Esophagus muscularis mucosa (tissue), 4 donors: ENCODE measurements at places on chromosomes 11 and 22. TPM values are rescaled to one million over a fixed set of nuclear protein-coding genes. Genes with fewer than 3 reads are reported as not detected.

- H3K4me1 ChIP-seq: peaks cover 80% of the 10 kb centered on the region
- DNase-seq: no peak
- peak overlapping the region; percentile 21 for H3K27ac ChIP-seq
- H3K27me3 ChIP-seq: no peaks in the 10 kb centered on the region
Measured at GRCh38 chr11:61976420-61976800, 9.0 kb upstream of the FTH1 start.

DNA sequence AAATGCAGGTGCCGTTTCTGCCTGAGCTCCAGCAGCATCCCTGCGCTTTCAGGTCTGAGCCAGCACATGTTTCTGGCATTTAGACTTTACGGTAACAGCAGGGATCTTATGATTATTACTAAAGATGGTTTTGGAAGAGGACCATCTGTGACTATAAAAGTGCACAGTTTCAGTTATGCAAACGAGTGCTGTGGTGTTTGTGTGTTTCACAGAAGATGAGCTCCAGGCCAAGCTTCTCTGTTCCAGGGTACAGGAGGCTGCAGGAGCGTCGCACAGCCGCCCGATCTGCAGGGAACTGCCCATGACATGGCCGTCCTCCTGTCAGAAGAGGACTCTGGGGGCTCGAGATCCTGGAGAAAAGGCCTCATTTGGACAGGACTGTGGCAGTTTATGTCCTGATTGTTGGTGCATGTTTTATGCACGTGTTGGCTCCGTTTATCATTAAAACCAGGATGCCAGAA, 297.3 kb downstream of the TBC1D22A start:
- no peaks in the 10 kb centered on the region for H3K4me1 ChIP-seq
- no peak overlapping the region for H3K4me3 ChIP-seq
- H3K27me3 ChIP-seq: no peaks in the 10 kb centered on the region
- no peak for DNase-seq
- H3K27ac ChIP-seq: no peak overlapping the region

DNA sequence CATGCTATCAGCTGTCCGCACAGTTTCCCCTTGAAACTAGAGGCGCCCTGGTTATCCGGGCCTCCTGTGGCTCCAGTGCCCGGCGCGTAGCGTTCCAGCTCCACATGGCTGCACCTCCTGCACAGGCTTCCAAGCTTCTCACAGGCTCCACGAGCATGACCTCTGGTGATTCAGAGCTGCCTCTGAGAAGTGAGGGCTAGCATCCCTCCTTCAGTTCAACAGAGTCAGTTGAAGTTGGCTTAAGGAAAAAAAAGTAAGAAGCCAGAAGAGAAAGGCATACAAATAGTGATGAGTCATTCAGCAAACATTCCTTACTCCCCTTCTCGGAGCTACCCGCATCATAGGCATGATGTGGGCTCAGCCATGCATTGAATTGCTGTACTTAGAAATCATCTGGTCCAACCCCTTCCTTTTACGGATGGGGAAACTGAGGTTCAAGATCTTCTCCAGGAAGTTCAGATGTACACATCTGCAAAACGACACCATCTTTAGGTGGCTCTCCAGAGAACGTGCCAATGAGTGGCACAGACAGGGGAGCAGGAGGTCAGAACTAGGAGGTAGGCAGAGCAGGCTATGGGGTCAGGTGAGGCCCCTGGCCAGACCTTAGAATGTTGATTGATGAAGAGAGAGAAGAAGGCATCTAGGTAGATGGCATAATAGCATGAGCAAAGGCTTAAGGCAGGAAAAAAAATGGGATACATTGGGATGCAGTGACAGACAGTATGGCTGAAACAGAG, 216.3 kb upstream of the TBCEL start:
- no peaks in the 10 kb centered on the region for H3K36me3 ChIP-seq
- no peaks in the 10 kb centered on the region for H3K27me3 ChIP-seq
- no peak overlapping the region for H3K27ac ChIP-seq
- no peaks in the 10 kb centered on the region for H3K4me1 ChIP-seq
- DNase-seq: no peak
- no peak overlapping the region for H3K4me3 ChIP-seq

DNA sequence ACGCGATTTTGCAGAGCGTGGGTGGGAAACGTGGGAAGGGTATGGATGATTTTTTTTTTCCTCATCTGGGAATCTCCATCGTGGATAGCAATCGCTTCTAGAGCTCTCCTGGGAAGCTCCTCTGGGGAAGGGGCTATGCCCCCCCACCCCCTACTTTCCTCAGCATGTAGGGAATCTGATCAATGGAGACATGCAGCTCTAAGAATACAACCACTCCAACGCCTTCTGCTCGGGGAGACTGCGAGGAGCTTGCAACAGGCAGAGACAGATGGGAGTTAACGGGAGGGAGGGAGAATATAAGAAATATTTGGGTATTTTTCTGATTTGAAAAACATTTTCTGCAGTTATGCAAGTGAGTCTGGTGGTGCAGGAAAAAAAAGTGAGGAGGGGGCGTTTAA, 104.6 kb upstream of the HSD17B12 start:
- H3K27me3 ChIP-seq: peaks cover 82% of the 10 kb centered on the region
- H3K4me1 ChIP-seq: peaks cover 54% of the 10 kb centered on the region
- DNase-seq: no peak
- no peak overlapping the region for H3K27ac ChIP-seq
- H3K4me3 ChIP-seq: peak overlapping the region; percentile 36
- no peaks in the 10 kb centered on the region for H3K36me3 ChIP-seq

GRCh38 chr11:9756878-9757277, 93.0 kb downstream of the SWAP70 start:
- peaks cover 52% of the 10 kb centered on the region for H3K4me1 ChIP-seq
- H3K4me3 ChIP-seq: no peak overlapping the region
- no peaks in the 10 kb centered on the region for H3K27me3 ChIP-seq
- DNase-seq: no peak

GRCh38 chr22:17773606-17774205, 563 bp downstream of the BID start:
- peak overlapping the region; percentile 87 for H3K4me3 ChIP-seq
- no peak for DNase-seq
- H3K27me3 ChIP-seq: peaks cover 4% of the 10 kb centered on the region
- H3K27ac ChIP-seq: peak overlapping the region; percentile 43
- H3K4me1 ChIP-seq: peaks cover 10% of the 10 kb centered on the region

- H3K27ac ChIP-seq: peak overlapping the region; percentile 41
- no peak for DNase-seq
- H3K36me3 ChIP-seq: no peaks in the 10 kb centered on the region
- peaks cover 49% of the 10 kb centered on the region for H3K4me1 ChIP-seq
- H3K4me3 ChIP-seq: no peak overlapping the region
- H3K27me3 ChIP-seq: no peaks in the 10 kb centered on the region
Measured at GRCh38 chr22:32761251-32761903, 40.1 kb upstream of the TIMP3 start.

DNA sequence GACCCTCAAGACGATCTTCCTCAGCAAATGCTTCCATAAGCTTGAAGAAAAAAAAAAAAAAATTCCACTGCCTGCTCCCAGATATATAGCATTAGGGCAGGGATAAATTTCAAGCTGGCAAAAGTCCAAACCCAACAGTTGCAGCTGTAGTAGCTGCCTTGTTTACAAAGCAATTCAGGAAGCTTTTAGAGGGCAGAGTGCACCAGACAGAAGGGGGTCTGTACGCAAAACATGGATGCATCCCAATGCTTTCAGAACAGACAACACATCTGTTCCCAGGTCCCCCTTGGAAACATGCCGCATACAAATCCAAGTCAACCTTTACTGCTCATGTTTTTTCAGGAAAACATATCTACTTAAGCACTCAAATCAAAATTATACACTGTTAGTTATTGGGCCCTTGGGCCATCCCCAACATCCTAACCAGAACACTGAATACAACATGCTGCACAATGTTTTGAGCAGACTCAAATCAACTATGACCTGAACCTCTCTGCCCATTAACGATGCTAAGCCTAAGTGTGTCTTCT, 94.5 kb downstream of the CADM1 start:
- no peak for DNase-seq
- peaks cover 22% of the 10 kb centered on the region for H3K4me1 ChIP-seq
- H3K4me3 ChIP-seq: no peak overlapping the region

GRCh38 chr11:63179432-63180041, 35.5 kb upstream of the SLC22A24 start:
- no peaks in the 10 kb centered on the region for H3K27me3 ChIP-seq
- no peaks in the 10 kb centered on the region for H3K36me3 ChIP-seq
- no peaks in the 10 kb centered on the region for H3K4me1 ChIP-seq

- H3K4me3 ChIP-seq: peak overlapping the region; percentile 82
- peaks cover 32% of the 10 kb centered on the region for H3K4me1 ChIP-seq
- H3K27me3 ChIP-seq: no peaks in the 10 kb centered on the region
- peak overlapping the region; percentile 90 for H3K27ac ChIP-seq
- H3K36me3 ChIP-seq: peaks cover 22% of the 10 kb centered on the region
Measured at GRCh38 chr22:29768052-29768693, 1.0 kb downstream of the UQCR10 start.

GRCh38 chr11:26891501-26891900, 102.4 kb upstream of the FIBIN start:
- H3K4me1 ChIP-seq: no peaks in the 10 kb centered on the region
- H3K27me3 ChIP-seq: no peaks in the 10 kb centered on the region
- no peak for DNase-seq
- H3K36me3 ChIP-seq: no peaks in the 10 kb centered on the region

- H3K27me3 ChIP-seq: no peaks in the 10 kb centered on the region
- H3K4me3 ChIP-seq: no peak overlapping the region
- peaks cover 98% of the 10 kb centered on the region for H3K36me3 ChIP-seq
- H3K4me1 ChIP-seq: no peaks in the 10 kb centered on the region
Measured at GRCh38 chr11:86002431-86002830, 66.5 kb downstream of the PICALM start.

DNA sequence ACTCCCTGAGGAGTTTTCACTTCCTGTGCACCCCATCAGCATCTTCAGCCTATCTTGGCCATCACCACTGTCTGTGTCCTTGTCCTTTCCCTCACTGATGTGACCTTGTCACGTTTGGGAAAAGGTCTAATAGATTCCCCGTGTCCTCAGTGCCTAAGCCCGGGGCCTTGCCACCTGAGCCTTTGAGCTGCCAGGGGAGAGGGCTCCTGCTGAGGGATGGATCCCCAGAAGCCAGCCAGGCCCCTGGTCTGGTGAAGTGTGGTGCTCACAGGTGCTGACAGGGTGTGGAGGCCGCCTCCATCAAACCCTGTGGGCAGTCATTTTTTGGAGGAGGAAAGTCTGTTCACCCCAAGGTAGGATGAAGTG, 47.2 kb downstream of the GAB4 start:
- H3K27ac ChIP-seq: no peak overlapping the region
- no peaks in the 10 kb centered on the region for H3K36me3 ChIP-seq
- H3K27me3 ChIP-seq: no peaks in the 10 kb centered on the region
- peak; percentile 64 for DNase-seq
- no peak overlapping the region for H3K4me3 ChIP-seq

DNA sequence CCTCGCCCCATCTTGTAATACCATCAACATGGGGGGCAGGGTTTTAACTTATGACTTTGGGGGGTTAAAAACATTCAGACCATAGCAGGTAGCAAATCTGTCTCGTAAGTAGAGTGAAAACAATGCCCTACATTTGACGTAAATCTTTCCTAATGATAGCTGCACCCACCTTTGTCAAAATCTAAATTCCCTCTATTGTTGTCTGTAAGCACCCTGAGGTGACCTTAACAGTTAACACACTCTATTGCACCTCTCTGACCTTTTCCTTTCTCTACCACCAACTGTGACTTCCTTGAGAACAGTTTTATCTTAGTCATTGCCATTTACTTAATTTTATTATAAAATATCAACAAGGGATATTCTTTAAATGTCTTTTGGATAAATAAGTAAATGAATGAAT, 1024.9 kb upstream of the CNTN5 start:
- no peak for DNase-seq
- no peaks in the 10 kb centered on the region for H3K27me3 ChIP-seq
- H3K4me3 ChIP-seq: no peak overlapping the region
- no peaks in the 10 kb centered on the region for H3K36me3 ChIP-seq

DNA sequence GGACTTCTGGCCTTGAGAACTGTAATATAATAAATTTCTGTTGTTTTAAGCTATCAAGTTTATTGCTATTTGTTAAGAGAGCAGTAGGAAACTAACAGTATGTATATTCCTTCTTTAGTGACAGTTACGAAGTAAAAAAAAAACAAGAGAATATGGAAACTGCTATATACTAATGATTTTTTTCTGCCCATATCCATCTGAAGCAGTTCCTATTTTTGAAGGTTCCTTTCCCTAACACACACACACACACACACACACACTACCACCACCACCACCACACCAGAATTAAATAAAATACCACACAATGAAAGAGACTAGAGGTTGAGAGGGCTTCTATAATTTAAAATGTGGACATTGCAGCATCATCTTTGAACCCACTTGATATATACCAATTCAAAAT, 44.4 kb upstream of the CARD18 start:
- no peaks in the 10 kb centered on the region for H3K27me3 ChIP-seq
- peaks cover 17% of the 10 kb centered on the region for H3K4me1 ChIP-seq
- H3K36me3 ChIP-seq: no peaks in the 10 kb centered on the region

DNA sequence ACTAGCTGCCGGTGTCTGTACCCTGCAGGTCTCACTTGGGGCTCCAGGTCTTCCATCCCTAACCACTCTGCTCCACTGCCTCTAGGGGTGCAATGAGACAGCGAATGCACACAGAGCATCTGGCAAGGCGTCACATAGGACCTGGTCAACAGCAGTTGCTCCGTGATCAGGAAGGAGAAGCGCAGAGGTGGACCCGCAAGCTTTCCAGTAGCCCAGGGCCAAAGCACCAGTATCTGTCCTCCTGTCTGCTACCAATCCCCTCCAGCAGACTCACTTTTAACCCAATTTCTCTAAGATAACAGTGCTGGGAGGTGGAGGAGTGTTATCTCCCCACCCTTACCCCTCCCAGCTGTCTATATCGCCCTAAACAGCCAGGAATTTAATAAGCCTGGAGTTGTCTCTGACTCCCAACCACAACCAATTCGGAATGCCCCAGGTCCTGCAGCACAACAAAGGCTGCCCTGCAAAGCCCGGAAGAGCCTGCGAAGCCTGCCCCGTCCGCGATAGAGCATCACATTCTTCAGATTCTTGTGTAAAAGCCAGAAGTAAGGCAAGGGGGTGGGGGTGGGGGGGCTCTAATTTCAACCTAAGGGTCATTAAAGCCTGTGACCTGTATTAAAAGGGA, 19.3 kb downstream of the MYH9 start:
- peaks cover 99% of the 10 kb centered on the region for H3K4me1 ChIP-seq
- H3K27me3 ChIP-seq: no peaks in the 10 kb centered on the region
- peak overlapping the region; percentile 14 for H3K4me3 ChIP-seq
- no peak for DNase-seq
- H3K36me3 ChIP-seq: no peaks in the 10 kb centered on the region

GRCh38 chr22:41902932-41903421, 11.9 kb downstream of the SHISA8 start:
- H3K36me3 ChIP-seq: peaks cover 96% of the 10 kb centered on the region
- no peaks in the 10 kb centered on the region for H3K4me1 ChIP-seq
- no peaks in the 10 kb centered on the region for H3K27me3 ChIP-seq
- no peak for DNase-seq

BMAL1 gene
- total RNA-seq: 36.4 TPM

KCNK4 gene
- total RNA-seq: not detected

DBX1 gene
- total RNA-seq: not detected

KLHDC7B gene
- total RNA-seq: not detected

VPREB3 gene
- not detected for total RNA-seq
